Fibroblast of the conjunctiva (primary cell): ENCODE measurements at places on chromosomes 11 and 22.
A peak's percentile ranks its signal among the peaks of the same experiment; 100 is the strongest.

GRCh38 chr11:82874646-82875523 is 25.3 kb downstream of the PRCP start:
- no peak for DNase-seq

- DNase-seq, result no peak
Observed at GRCh38 chr11:96815236-96815635, 425.4 kb downstream of the JRKL start.

DNA sequence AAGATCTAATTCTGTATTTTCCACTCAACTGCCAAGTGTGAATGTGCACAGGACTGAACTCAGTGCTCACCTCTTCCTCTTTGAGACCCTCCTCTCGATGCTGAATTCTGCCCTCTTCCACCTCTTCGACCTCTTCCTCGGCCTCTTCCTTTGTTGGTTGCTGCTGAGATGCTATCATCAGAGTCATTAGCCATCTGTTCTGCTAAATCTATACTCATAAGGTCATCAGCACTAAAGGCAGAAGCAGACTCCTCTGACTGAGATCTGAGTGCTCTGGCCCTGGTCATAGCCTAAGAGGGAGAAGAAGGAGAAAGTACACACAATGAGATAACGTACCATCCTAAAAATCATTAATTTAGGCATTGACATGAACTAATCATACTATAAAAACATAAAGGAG is 45.9 kb upstream of the GPR83 start:
- DNase-seq, result no peak

DNA sequence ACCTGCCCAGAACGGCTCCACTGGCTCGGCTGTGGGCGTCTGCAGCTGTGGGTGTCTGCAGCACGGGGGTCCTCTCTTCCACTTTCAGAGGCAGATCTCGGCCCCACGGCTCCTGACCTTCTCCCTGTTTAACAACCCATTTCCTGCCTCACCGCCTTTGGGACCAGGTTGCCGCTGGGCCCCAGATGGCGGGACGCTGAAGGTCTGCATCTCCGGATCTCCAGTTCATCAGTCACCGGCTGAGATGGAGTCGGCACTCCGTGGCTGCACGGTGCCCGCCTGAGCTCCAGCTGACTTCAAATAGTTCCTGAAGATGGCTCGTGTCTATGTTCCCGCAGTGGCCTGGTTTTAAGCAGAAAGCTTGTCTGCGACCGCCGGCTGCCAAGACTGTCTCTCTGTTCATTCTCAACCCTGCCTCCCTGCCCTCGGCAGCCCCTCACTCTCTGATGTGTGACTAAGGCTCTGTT is 475.9 kb downstream of the BRD1 start:
- DNase-seq, result no peak

- no peak for DNase-seq
Observed at GRCh38 chr11:114271316-114271715, 24.9 kb upstream of the NNMT start.

DNA sequence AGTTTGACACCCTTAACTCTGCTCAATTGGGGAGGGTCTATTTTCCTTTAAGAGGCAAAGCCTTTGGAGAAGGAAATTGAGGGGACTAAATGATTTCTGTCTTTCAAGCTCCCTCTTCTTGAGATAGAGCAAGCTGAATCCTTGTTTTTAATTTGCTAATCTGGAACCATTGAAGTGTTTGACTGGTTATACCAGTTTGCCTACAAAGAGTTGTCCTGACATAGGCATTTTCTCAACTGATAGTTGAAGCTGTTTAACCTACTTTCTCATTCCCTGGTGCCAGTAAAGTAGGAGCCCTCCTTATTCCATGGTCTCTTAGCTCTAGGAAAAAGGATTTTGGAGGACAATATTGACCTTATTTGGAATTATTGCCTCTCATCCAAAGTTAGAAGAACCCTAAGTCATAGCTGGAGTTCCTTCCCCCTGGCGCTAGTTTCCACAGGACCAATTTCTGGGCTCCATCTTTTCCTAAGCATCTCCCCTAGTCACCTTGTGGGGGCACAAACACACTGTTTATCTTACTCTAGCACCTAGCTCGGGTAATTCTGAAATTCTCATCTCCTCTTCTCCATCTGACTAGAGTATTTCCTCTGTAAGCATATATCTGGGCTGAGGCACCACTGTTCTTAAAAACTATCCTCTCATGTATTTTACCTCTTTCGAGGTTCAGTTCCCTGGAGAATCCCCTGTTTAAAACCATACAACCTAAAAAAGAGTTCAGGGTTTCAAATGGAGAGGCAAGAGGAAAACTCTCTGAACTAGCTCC is 7.4 kb downstream of the ZDHHC5 start:
- DNase-seq, result no peak

DNA sequence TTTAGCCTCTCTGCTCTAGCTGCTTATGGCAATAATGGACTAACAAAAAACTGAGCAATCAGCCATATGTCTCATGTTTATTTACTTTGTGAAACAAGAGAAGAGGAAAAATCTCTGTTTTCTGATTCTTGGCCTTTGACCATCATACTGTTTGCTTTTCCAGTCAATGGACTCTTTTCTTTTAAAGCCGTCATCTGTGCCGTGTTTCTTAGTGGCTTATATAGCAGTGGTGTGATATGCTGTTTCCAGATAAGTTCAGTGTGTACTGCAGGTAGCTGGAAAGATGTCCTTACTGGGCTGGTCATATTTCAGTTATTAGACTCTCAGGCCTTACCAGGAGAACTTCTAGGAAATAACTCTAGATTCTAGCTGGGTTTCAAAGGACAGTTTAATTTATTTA is 33.6 kb upstream of the TECTA start:
- peak; percentile 48 for DNase-seq

DNA sequence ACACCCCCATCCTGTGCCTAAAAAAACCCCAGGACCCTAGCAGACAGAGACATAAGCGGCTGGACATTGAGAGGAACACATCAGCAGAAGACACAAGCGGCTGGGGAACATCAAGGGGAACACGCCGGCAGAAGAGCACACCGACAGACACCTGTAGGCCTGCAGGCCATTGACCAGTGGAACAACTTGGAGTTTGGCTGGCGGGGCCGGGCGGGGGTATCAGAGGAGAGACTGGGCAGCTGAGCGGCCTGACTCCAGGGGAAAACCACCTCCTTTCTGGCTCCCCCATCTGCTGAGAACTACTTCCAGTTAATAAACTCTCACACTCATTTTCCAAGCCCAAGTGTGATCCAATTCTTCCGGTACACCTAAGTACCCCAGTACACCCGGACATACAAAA is 264.7 kb upstream of the ISX start:
- DNase-seq, result no peak

GRCh38 chr11:78349624-78350023 is 68.0 kb downstream of the GAB2 start:
- DNase-seq, result no peak

GRCh38 chr22:32836280-32837123 is 35.0 kb downstream of the TIMP3 start:
- DNase-seq, result no peak

DNA sequence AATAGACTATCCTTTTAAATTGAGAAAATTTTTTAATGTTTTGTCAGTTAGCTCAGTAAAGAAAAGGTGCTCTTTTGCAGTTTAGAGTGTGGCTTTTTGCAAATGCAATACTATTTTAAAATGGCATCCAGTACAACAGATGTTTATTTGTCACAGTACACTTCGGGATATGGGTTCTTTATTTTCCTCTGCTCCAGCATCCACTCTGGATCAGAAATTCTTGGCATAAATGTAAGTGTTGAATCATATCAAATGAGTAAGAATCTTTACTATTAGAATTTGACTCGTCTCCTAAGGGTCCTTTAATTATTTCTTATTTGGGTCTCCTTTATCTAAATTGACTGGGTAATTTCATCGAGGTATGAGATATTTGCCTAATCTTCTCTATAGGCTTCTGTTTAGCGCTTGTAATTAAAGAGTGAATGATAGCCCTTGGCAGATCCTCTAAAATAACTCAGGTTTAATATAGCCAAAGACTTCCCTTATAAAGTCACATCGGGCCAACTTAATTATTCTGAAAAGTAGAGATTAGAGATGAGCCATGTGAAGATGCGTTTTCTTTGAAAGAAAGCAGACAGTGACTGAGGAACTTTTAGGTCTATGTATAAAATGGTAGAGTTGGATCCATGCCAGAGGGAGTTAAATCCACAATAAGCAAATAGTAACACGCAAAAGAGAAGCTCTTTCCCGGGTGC is 132.7 kb downstream of the CASP12 start:
- no peak for DNase-seq

DNA sequence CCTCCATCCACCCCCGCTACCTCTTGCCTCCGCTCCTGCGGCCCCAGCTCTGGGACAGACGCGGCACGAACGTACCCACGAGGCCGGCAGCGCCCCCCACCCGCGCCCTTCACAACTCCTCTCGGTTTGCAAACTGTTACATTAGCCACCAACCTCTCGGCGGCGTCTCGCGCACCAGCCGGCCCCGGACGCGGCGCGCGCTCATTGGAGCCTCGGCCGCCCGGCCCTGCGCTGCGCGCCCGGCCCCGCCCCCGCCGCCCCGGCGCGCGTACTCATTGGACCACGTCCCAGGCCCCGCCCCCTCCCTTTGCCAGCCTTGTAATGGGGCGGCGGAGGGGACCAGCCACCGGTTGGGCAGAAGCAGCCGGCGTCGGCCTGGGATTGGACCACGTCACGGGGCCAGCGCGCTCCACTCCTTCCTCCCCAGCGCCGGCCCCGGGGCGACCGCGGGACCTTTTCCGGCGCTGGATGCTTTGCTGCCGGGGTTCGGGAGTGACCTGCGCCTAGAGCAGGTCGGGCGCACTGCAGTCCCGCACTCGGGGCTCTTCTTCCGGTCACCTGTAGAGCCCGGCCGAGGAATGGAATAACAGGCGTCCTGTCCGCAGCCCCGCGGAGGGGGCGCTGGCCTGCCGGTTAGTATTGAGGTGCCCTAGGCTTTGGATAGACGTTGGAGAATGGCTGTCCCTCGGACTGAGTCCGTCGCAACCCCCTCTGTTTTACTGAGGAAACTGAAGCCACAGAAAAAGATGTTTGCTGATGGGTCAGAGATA is at the start of gene HYOU1:
TSS of gene HYOU1 (minus strand) at position 206 of the 770 bp plus-strand sequence. CDS start 1,045 bp downstream, outside the sequence.
- peak; percentile 91 for DNase-seq

DNA sequence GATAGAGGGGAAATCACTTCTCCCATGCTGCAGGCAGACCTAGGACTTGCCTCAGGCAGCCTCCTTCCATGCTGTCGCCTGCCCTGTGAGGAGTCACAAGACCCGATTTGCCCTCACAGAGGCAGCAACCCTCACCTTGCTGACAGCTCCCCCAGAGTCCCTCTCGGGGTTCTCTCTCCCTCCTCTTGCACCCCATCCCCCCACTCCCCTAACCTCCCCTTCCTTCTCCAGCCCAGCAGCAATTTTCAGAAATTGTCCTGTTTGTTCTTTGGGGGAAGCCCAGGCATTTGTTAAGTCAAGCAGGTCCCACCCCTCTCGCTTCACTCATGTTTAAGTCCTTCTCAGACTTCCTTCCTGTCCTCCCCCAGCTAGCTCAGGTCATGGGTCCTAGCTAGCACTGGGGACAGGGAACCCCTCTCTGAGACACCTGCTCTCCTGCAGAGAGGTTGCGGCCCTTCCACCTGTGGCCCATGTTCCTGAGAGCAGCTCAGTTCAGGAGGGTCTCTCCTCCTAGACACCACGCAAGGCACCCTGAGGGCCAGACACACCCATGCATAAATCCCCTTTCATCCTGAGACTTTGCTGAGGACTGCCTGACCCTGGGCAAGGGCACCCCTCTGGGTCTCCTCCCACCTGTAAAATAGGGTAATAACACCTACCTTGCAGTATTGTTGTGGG is 6.3 kb upstream of the FXYD2 start:
- no peak for DNase-seq

DNA sequence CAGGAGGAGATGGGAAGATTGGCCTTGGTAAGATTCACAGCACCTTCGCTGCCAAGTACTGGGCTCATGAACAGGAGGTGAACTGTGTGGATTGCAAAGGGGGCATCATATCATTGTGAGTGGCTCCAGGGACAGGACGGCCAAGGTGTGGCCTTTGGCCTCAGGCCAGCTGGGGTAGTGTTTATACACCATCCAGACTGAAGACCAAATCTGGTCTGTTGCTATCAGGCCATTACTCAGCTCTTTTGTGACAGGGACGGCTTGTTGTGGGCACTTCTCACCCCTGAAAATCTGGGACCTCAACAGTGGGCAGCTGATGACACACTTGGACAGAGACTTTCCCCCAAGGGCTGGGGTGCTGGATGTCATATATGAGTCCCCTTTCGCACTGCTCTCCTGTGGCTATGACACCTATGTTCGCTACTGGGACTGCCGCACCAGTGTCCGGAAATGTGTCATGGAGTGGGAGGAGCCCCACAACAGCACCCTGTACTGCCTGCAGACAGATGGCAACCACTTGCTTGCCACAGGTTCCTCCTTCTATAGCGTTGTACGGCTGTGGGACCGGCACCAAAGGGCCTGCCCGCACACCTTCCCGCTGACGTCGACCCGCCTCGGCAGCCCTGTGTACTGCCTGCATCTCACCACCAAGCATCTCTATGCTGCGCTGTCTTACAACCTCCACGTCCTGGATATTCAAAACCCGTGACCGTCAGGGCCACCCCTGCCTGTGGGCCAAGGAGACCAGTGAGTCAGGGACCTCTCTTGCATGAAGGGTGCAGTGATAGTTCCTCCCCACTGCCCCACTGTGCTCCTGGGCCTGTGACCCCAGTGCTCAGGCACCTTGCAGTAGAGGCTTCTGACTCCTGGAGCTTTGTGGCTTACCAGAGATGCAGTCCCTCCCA is 83.6 kb downstream of the BCR start:
- DNase-seq, result no peak

DNA sequence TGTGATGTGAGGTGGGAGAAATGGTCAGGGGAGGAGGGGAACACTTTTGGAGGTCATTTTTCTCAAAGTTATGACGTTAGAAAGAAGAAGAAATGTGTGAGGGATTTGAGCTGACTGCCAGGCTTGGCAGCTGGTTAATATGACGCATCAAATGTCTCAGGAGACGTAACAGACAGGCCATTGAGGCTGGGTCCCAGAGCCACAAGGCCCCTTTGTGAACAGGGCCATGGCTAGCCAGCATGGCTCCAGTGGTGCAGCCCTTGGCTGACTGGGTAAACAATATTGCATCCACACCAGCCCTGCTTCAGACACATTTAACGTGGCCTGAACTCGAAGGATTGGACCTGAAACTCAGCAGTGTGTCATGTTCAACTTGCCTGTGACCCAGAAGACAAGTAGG is 34.3 kb downstream of the AMOTL1 start:
- no peak for DNase-seq

- DNase-seq, result no peak
Observed at GRCh38 chr11:122487669-122488068, 167.9 kb upstream of the UBASH3B start.

DNA sequence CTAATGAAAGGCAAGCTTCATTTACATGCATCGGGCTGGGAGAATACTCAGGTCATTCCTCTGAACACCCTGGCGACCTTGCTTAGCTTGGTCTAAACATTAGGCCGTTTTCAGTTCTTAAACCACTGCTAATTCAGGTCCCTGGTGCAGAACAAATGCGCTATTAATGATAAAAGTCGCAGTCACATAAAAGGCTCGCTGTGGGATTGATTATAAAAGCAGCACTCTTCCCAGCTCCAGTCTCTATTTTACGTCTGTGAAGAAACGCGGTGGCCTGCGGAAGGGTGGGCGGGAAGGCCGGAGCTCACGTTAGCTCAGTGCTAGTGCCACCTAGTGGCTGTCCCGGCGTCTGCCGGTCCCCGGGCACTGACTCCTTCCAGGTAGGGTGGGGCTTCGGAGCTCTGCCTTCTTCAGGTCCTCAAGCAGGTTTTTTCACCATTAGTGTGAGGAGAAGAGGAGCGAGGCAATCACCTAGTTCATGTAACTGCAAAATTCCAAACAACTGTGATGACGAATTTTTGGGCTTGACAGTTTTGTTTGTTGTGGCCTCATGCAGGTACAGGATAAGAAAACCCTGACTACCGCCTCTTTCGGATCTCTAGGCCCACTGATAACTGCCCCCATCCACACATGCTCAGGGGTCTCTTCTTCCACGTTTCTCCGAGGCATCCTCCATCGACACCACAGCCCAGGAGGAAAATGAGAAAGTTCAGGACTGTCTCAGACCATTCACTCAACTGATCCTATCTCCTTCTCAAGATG is 66.5 kb upstream of the CLMP start:
- DNase-seq, result peak; percentile 49
